Hepatic stellate cell (primary cell): ENCODE measurements at places on chromosomes 7 and 10.

- DNase-seq, result peak; percentile 91
These were observed 98.0 kb upstream of the ANLN start for GRCh38 chr7:36291387-36292316.

GRCh38 chr10:101856626-101857025 lies 13.0 kb upstream of the KCNIP2 start:
- DNase-seq, result no peak

- no peak for DNase-seq
These were observed 422.9 kb upstream of the SEMA3A start for GRCh38 chr7:84617265-84618030.

DNA sequence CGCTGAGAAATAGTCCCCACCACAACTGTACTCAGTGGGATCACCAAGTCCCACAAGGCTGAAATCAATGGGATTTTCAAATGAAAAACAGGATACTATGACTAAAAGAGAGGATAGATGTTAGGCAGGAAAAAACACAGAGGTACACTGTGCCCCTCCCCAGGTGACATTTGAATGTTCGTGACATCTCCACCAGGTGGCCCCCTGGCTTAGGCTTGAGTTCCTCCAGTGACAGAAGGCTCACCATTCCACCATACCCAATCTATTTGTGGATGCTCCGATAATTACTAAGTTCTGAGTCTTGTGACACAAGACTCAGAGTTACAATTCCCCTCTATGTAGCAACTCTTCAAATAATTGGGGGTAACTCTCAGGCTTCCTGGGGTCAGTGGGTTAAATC lies 77.5 kb upstream of the KCNMA1 start:
- DNase-seq, result no peak

- no peak for DNase-seq
These were observed 44.5 kb upstream of the HSPB1 start for GRCh38 chr7:76257973-76258372.
